Calu3 (cell line): ENCODE measurements at places on chromosomes 7 and 10. TPM values are rescaled to one million over a fixed set of nuclear protein-coding genes. Genes with fewer than 3 reads are reported as not detected.

The GARIN1A gene
- 7.3 and 8.5 TPM in 2 replicates for total RNA-seq

GRCh38 chr7:71584256-71584655 lies 452.3 kb downstream of the GALNT17 start:
- DNase-seq = no peak

DNA sequence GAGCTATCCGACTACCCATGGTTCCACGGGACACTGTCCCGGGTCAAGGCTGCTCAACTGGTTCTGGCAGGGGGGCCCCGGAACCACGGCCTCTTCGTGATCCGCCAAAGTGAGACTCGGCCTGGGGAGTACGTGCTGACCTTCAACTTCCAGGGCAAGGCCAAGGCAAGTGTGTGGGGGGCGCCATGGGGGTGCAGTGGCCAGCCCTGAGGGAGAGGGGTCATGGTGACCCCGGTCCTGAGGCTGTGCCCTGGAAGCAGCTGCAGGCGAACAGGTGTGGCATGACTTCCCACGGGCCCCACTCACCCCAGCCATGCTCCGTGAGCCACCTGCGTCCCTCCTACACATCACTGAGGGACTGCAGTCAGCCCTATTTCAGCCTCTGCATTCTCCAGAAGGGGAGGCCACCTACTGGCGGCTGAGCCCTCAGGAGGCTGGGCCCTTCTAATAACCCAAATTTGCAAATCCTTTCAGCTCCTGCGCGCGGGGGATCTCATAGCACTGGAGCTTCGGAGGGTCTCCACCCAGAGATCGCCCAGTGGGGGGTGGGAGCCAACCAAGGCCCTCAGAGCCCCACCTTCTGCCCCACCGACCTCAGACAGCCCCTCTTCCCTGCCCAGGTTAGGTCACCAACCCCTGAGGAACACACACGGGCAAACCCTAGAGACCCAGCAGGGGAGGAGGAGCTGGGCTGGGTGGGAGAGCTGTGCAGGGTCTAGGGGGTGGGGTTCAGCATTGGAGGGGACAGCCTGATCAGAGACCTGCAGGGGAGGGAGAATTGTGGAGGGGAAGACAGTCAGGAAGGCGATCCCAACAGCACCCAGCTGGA lies 30.8 kb downstream of the SH2B2 start:
- DNase-seq = no peak

DNA sequence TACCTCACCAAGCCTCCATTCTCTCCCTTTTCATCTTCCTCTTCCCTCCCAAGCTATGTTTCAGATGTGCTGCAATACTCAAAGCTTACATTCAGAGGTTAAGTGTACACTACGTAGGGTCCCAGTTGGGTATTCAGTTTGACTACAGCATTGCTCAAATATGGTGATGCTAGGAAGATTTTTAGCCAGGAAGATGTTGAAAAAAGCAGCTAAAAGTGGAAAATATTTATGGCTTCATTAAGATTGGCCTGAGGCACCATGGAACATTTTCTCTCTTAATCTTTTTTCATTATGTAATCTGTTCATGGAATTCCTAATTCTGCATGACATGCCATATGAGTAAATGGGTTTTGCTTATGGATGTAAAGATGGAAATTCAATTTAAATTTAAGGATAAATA lies 72.0 kb upstream of the ABCB5 start:
- no peak for DNase-seq

- no peak for DNase-seq
These were observed 26.1 kb upstream of the CTNNA3 start for GRCh38 chr10:67722113-67722512.

DNA sequence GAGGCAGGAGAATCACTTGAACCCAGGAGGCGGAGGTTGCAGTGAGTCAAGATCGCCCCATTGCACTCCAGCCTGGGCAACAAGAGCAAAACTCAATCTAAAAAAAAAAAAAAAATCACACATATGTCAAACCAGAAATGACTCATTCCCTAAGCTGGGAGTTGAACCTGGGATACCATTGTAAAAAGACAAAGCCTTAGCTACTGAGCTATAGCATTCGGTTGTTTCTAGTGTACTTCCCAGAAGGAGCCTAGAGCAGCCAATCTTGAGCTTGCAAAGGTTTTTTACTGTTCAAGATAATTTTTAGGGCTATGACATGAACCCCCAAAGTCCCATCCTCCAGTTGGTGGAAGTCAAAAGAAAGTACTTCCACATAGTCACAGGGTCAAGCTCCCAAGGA lies 87.9 kb downstream of the ZNF467 start:
- DNase-seq = no peak
